ENCODE measurements at places on chromosomes 12 and 14.

DNA sequence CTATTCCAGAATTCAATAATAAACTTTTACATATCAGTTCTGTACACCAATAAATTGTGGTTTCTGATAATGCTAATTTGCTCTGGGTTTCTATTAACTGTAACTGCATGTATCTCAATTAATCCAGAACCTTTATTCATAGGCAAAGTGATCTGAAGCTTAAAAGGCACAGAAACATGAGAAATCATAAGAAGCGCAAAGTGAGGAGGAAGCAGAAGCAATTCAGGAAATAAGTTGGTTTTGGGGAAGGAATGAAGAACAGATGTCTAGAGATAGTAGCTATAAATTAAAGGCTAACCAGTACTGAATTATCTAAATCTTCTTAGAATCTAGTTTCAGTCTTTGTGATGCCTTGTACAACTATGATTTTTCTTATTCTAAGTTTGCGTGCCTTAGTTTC is 24.6 kb downstream of the KERA start:
- DNase-seq, result no peak

DNA sequence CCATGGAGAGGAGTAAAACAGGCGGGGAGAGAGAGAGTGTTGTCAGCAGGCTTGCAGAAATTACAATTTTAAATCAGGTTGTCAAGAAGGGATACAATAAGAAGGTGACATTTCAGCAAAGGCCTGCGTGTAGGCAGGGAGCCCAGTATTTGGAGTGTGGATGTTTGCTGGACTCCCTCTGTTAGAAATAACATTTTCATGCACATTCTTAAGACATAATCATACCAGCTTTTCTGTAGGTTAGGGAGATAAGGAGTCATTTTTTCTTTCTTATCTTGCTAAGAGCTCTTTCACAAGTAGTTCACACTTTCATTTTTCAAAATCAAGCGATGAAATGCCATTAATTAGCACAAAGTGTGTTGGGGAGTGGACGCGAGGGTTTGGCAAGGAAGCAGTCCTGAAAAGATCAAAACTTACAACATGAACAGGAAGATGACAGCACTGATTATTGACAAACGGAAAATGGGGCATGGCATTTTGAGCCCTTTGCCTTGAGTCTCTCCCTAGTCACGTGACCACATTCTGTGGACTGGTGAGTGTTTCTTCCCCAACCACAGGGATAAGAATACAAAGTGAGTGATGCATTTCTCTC is 160.2 kb downstream of the DAD1 start:
- DNase-seq, result no peak

- no peak for DNase-seq
These were observed 43.0 kb downstream of the SMIM41 start for GRCh38 chr12:52122540-52122871.

GRCh38 chr12:67891596-67891995 is 97.7 kb upstream of the IFNG-AS1 start:
- no peak for DNase-seq

GRCh38 chr14:77707355-77707723 is 484 bp downstream of the ALKBH1 start:
- peak; percentile 7 for DNase-seq

- no peak for DNase-seq
These were observed 865 bp downstream of the RGS6 start for GRCh38 chr14:71933001-71933587.

DNA sequence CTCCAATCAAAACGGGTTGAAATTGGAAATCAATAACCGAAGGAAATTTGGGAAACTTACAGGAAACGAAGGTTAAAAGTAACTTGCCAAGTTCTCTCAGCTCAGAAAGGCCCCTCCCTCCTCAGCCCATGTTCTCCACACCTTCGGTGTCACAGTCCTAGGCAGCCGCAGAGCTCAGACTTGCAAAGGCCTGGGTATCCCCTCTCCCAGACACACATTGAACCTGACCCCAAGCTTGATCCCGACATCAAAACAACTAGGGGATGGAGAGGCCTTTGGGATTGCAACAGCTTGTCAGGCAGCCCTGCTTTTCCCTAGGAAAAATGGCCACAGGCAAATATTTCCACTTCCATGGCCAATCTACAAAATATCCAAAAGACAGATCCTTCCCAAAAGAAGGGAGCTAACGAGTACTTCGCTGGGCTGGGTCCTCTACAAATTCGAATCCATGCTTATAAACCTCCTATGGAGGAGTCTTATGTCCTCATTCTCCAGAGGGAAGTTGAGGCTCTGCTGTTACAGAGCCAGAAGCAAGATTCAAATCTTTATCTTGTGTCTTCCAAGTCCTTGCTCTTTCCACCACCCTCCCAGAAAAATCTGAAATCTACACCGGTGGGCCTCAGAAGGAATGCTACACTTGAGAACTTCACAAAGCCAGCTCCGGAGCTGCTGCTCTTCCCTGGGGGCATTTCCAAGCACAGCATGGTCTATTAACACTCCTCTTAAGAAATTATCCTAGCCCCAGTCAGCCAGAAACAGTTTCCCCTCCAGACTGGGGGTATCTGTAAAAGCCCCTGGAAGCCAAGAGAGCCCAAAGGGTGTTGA is 35.7 kb upstream of the PNMA1 start:
- no peak for DNase-seq

DNA sequence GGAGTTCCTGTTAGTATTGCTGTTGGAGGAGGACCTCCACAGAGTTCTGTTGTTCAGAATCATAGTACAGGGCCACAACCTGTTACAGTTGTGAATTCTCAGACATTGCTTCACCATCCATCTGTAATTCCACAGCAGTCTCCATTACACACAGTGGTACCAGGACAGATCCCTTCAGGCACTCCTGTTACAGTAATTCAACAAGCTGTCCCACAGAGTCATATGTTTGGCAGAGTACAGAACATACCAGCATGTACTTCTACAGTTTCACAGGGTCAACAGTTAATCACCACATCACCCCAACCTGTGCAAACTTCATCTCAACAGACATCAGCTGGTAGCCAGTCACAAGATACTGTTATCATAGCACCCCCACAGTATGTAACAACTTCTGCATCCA is 120.8 kb downstream of the ARID2 start:
- no peak for DNase-seq

GRCh38 chr14:54922598-54922997 is 20.0 kb upstream of the GCH1 start:
- no peak for DNase-seq

DNA sequence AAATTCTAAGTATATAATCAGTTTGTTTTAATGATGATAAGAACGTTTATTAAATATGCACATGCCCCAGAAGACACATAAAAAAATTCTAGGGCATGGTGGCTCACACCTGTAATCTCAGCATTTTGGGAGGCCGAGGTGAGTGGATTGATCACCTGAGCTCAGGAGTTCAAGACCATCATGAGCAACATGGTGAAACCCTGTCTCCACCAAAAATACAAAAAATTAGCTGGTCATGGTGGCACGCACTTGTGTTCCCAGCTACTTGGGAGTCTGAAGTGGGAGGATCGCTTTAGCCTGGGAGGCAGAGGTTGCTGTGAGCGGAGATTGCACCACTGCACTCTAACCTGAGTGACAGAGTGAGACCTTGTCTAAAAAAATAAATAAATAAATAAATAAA is 4.0 kb downstream of the CD69 start:
- DNase-seq, result no peak

DNA sequence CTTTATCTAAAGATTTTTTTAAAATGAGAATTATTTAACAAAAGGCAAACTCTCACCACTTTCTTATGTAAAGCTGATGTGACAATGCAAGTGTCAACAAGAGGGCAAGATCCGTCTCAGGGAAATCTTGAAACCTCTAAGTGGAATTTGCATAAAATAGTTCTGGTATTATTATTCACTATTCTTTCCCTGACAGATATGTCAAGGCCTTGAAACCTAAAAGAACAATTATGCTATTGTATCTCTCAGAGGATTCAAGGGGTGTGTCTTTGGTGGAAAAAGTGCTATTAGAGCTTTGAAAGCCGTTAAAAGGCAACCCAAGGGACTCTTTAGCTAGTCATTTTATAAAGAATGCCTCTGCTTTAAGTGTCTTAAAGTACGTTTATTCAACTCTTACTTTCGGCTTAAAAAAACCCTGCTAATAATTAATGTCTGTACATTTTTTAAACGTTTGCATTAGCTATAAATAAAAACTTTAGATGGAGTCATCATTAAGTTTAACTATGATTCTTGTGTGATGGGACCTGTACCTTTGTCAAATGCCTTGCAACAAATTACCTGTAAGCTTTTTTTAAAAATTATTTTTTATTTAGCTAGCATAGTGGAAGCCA is 585.5 kb downstream of the VRK1 start:
- DNase-seq, result no peak

GRCh38 chr14:91175291-91176201 is 61.7 kb downstream of the DGLUCY start:
- no peak for DNase-seq

- no peak for DNase-seq
These were observed 494.5 kb downstream of the TMEM132D start for GRCh38 chr12:129409281-129409680.

- DNase-seq, result no peak
These were observed 771 bp upstream of the AVPR1A start for GRCh38 chr12:63151623-63152320.

DNA sequence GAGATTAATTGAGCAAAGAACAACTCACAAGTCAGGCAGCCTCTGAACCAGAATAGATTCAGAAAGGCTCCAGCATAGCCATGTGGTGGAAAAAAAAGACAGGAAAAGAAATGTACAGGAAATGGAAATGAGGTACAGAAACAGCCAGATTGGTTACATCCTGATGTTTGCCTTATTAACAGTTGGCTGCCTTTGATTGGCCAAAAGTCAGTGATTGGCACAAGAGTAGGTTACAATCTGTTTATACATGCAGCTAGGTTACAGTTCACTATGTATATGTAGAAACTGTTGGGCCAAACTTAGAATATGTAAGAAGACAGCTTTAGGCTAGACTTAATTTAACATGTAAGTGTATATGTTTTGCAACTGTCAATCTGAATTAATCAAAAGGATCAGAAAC is 118.9 kb downstream of the UNC79 start:
- DNase-seq, result no peak

GRCh38 chr12:27190761-27191160 is 53.3 kb upstream of the STK38L start:
- DNase-seq, result peak; percentile 54

DNA sequence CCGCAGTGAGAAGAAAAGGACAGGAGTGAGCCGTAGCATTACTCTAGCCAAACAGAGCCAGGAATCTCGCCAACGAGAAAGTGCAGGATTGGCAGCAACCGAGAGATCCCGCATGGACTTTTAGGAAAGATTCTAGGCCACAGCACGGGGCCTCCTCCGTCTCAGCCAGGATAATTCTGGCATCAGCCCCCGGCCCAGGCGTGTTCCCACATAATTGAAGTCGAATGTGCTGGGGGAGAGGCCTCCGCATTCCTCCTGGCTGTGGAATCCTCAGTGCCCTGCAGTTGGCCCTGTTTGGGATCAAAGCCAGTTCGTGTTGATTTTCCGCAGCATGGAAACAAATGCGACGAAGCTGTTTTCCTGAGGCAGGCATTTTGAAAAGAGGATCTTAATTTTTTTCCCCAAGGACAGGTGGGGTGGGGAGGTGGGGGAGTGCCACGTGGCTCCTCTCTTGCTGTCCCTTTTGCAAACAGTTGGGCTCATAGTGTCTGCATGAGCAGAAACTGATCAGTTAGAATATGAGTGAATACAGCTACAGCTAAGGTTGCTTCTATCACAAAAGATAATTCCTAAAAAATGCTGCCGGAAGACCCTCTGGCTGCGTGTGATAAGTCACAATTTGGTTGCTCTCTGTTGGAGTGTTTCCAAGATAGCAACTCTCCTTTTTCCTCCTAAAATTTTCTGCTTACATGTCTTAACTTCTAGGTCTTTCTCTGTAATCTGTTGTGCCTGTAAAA is 37.3 kb upstream of the ATXN2 start:
- no peak for DNase-seq
